ENCODE measurements at places on chromosomes 4 and X.

- DNase-seq: no peak
Observed at GRCh38 chr4:168942985-168943384, 67.1 kb downstream of the CBR4 start.

DNA sequence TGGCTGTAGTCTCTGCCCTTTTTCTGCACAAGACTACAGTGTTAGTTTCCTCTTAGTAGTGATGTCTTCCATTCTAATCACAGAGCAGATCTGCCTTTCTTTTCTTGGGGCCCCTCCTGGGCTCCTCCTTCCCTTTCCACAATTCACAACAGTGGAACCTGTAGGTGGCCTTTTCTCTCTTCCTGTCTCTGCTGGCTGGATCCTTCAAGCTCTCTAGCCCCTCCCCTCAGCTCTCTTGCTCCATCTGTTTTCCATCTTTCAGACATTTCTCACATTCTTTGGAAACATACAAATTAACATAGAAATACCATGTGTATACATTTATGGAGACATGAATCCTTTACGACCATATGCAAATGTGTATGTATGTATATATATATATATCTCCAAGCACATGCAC lies 304 bp upstream of the SPIN2A start:
- no peak for DNase-seq

DNA sequence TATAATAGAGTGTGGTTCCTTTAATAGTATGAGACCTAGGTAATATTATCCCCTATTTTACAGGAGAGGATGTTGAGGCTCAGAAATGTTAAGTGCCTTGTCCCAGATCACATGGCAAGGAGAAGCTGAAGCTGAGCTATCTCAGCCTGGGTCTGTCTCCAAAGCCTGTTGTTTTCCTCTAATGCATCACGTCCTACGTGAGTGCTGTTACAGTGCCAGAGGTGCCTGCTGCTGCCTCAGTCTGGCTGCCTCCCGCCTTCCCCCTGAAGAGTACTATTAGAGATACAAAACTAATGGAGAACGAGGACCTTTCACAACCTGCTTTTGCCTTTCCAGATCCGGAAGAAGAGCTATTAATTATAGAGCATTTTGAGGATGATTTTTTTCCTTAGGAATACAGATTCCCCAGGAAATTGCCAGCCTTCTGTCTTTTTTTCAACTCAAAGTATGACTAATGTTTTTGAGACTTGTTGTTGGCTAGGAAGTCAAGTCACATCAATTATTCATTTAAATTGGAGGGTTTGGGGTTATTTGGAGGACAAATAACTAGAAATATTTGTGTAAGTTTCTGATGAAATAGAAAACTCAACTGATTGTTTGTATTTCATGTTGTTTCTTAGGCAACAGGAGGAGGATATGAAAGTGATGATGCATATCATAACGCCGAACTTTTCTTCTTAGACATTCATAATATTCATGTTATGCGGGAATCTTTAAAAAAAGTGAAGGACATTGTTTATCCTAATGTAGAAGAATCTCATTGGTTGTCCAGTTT lies 43.9 kb upstream of the MTMR1 start:
- no peak for DNase-seq

DNA sequence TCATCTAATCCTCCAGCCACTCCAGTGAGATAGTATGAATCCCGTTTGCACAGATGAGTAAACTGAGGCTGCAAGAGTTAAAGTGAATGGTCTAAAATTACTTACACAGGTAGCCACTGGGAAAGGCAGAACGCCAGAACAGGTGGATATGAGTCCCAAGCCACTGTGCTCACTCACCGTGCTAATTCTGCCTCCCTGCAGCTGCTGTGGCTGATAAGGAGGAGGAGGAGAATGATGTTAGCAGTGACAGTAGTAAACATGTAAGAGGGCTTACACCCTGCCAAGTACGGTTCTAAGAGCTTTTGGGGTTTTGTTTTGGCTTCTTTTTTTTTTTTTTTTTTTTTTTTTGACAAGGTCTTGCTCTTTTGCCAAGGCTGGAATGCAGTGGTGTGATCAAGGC lies 90.5 kb upstream of the PRPS2 start:
- DNase-seq: no peak

DNA sequence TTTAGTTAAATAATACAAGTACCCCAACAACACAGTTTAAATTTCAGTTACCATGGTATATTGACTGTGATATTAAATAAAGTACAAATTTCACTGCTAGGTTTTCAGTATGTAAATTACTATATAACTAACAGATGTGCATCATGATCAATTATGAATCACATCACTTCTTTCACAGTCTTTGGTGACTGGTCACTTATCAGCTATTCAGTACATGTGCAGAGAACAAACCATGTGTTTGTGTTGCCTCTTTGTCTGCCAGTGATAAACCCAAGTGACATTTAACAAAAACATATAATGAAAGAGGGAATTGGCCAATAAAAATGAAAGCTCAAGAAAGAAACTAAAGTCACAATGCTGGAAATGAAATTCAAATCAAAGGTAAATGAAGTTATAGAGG lies 249.3 kb downstream of the CHIC1 start:
- DNase-seq: no peak

DNA sequence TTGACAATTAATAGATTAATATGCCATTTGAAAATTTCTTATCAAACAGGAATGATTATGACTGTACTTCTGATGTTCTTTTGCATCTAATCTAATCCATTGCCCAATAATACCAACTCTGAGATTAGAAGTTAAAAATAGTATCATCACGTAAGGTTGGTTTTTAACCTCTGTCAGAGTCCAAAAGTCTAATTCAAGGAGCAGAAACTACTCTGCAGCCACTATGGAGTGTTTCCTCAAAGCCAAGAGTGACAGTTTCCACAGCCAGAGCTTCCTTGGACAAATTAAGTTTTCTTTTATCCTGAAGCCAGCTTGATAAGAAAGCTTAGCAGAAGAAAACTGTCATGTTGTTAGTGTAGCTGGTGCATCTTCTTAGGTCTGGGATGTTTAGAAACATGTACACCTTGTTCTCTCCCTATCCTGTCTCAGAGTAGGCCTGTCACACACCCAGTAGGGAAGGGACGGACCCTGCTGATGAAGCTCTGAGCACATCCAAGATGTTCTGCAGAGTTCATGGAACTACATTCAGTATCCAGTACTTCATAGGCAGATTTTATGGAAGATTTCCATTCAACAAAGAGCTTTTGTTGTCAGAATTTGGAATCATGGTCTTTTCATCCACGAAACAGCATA lies 20.4 kb upstream of the PI4K2B start:
- no peak for DNase-seq

DNA sequence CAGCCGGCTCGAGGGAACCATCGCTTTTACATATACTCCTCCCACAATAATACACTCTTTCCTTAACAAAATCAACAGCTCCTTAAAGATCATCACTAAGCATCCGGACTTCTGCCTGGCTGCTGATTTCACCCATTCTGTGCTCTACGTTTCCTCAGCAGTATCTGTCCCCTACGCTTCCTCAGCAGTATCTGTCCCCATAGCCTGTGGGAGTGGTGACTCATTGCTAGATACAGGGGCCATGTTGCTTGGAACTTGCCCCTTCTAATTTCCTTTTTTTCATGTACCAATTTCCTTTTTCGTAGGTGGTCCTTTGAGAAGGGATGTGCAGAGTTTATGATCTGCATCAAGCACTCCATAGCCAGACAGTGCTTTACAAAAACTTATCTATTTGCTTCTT lies 18.6 kb downstream of the MAP3K15 start:
- no peak for DNase-seq

GRCh38 chrX:13123247-13123856 lies 78.9 kb upstream of the FAM9C start:
- no peak for DNase-seq

DNA sequence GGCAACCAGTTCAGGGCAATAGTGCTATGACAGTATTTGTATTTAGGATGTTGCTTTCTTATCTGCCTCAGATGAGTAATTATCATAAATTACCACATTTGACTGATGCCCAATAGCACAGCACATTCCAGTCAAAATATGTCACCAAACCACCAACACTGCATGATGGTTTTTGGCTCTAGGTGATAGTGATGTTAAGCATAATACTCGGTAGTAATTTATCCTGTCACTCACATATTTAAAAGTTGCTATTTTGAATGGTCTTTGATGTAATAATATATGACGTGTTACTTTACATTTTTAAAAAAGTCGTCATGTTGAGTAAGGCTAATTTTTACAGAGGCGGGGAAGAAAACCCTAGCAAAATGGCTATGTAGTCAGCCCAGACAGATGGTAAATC lies 42.5 kb downstream of the UNC5C start:
- DNase-seq: no peak

DNA sequence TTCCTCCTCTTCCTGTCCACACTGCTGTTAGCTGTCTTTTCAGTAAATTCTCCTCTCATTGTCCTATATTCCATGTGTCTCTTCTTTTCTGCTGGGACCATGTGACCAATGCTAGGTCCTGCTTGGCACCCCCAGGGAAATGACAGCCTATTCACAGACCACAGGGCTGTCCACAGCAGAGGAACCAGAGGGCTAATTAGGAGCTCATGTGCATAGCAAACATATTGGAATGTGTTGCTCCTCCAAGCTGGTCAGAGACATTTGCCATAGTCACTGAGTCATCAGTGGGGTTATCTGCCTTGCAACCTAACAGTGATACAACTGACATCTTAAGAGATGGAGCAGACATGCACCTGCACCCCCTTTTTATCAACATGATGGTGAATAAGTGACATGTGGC lies 67.9 kb upstream of the PUDP start:
- no peak for DNase-seq

DNA sequence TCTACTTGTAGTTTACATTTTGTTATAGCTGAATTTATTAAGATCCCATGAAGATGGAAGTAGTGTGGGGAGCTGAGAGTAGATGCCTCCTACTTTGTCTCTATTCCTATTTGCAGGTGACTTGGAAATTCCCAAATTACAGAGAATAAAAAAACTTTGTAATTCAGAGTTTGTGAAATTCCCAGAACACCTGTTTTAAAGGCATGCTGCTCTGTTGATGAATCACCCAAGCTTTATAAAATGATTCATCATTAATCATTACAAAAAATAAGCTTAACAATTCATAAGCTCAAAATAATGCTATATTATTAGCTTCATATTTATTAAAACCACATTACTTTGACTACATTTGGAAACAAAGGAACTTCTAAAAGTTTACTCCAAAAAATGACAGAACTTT lies 856.3 kb downstream of the RPA4 start:
- DNase-seq: no peak

DNA sequence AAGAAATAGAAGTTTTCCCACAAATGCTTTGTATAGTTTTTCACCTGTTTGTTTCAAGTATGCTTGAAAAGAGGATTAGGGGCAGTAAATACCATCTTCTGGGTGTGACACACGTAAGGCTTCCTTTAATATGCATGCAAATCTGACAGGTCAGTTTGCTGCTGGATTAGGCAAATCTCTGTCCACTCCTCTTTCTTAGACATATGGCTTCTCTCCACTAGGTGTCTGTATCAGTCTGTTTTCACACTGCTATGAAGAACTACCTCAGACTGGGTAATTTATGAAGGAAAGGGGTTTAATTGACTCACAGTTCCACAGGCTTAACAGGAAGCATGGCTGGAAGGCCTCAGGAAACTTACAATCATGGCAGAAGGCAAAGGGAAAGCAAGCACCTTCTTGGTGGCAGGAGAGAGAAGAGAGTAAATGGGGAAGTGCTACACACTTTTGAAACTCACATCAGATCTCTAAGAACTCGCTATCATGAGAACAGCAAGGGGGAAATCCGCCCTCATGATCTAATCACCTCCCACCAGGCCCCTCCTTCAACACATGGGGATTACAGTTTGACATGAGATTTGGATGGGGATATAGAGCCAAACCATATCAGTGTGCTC lies 66.9 kb downstream of the TAB3 start:
- DNase-seq: no peak
